ENCODE measurements at places on chromosomes 12 and 14.

DNA sequence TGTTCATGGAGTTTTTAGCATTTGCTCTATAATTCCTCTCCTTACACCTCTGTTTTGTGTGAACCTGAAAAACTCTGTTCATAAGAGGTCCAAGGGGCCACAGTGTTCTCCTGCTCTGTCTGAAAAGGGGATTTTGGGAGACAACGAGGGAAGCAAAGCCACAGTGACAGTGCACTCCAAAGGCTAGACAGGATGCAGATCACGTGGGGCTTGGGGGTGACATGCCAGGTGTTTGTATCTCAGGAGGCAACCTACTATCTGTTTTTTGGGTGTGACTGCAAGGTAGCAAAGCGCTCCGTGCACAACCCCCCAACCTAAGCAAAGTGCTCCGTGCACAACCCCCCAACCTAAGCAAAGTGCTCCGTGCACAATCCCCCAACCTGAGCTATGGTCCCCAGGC, 5.1 kb upstream of the CHD4 start:
- peak; percentile 40 for DNase-seq

DNA sequence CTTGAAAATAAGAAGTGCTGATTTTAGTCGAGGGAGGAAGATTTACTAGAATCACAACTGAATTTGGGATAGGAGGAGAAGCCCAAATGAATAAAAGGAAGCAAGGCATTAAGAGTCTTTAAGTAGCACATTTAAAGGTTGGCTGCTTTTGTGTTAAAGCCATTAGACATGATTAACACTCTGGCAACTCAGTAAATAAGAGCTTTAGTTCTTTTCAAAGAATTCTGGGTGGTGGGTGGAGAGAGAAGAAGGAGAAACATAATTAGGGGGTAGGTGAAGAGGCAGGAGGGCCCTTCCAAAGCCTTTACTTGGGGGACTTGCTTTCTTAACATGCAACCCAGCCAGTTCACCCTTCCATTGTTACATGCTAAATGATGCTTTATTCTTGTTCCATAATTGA, 284.6 kb upstream of the SEL1L start:
- DNase-seq = no peak

GRCh38 chr12:72246370-72246769, 25.8 kb upstream of the TRHDE start:
- DNase-seq = no peak

DNA sequence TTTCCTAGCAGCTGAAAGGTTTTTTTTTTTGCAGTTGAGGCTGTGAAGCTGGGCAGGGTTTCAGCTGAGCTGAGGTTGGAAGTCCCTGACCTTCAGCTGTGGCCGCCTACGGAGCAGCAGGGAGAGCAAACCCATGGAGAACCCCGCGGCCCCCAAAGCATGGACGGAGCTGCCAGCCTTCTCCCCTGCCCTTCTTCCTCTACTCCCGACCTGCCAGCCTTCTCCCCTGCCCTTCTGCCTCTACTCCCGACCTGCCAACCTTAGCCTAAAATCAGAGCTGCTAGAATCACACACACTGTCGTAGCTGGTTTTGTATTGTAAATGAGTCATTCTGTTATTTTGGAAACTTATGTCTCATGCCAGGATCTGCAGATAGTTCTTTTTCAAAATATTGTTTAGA, 74.6 kb downstream of the PPP2R5C start:
- DNase-seq = no peak

DNA sequence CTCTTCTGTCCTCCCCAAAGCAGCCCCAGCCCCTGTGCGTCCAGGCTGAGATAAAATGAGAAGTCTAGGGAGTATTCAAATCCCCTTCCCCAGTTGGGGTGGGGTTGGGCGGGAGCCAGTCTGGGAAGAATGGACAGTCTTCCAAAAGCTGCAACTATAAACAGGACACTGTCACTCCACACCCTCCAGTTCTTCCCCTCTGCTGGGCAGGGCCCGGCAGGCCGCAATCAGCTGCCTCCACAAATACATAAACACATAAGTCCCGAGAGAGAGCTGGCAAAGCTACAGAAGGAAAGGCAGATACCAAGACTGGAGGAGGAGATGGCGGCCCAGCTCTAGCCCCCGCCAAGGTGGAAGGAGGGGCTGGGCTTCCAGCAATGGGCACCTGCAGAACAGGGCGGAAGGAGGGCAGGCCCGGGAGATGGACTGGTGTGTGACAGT, 12.7 kb downstream of the LTBP2 start:
- no peak for DNase-seq

- no peak for DNase-seq
Observed at GRCh38 chr12:127717278-127717677, 549.7 kb upstream of the TMEM132C start.

DNA sequence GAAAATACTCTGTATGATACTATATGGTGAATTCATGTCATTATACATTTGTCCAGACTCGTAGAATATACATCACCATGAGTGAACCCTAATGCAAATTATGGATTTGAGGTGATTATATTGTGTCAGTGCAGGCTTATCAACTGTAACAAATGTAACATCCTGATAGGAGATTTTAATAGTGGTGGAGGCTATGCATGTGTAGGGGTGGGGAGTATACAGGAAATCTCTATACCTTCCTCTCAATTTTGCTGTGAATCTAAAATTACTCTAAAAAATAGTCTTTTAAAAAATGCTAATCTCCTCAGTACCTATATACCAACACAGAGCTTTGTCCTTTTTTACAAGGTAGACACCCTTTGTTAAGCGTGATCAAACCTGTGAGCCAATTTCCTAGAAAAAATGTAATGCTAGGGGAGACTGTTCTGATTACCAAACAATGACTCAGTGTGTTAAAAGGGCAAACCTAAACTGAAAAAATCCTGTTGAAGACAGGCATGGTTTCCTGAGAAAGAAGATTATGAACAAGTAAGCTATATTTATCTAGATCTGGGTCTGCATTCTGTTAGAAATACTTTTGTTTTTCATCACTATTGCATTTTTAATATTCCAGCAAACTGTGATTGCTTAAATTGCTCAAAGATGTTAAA, 170.9 kb downstream of the DUSP6 start:
- DNase-seq = no peak

Data from T-cell (primary cell).